ENCODE measurements at places on chromosomes 1 and 21. TPM values are rescaled to one million over a fixed set of nuclear protein-coding genes. Genes with fewer than 3 reads are reported as not detected.

Gene CSF1
- total RNA-seq = 14.5 TPM

Gene TDRD5
- total RNA-seq = not detected

Gene NID1
- total RNA-seq = 46.9 TPM

Gene PRDM2
- total RNA-seq = 17.7 TPM

Gene CFHR3
- not detected for total RNA-seq

Gene AMY1B
- total RNA-seq = not detected
